ENCODE measurements at places on chromosomes 5 and 9.

DNA sequence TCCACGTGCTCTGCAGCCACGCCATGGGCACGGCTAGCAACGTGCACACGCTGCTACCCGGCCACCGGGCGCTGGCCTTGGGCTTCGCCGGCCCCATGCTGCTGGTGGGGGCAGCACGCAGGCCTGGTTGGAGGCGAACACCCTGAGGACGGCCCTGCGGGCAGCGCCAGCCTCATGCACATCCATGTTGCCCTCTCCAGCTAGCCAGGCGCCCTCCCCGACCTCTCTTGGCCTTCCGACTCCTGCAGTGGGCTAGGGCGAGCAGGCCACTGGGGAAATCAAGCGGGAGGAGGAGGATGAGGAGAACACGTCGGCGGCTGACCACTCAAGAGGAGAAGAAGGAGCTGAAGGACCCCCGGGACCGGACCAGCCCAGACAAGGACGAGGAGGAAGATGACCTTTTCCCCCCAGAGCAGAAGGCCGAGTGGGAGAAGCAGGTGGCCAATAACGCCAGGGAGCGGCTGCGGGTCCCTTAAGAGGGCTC, 73.3 kb downstream of the INSL6 start:
- DNase-seq: no peak

- DNase-seq: no peak
These were observed 24.8 kb downstream of the PTPN3 start for GRCh38 chr9:109473329-109473728.

DNA sequence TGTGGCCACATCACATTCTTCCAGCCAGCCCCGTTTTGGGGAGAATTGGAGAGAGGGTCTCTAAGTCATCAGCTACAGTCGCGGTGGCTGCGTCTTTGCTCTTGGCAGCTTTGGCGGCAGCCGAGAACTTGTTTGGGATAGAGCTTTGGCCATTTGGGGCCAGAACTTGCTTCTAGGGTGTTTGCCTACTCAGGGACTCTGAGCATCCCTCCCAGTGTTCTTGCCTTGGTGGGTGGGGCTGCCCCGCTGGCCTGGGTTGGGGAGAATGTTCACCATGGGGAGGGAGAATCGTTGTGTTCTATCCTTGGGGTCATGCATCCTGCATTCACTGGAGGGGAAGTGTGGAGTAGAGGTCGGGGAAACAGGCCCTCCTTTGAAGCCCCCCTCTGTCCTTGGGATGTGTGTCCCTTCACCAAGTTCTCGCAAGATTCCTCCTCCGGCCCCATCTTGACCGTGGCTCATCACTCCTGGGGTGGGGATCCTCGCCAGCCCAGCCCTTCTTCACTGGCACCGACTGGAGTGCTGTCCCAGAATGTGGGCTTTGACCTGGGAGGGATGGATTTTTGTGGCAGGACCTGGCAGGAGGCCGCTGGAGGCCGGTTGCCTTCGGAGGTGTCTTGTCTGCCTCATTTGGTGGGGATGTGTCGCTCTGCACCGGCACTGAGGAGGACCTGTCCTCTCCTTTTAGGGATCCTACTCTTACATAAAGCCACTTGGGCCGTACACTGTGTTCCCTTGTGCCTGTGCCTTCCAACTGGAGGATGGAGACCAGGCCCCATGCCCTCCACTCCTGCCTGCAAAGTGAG, 3.5 kb downstream of the PHF2 start:
- no peak for DNase-seq

- no peak for DNase-seq
These were observed 375.8 kb downstream of the SEMA5A start for GRCh38 chr5:9170026-9170425.

DNA sequence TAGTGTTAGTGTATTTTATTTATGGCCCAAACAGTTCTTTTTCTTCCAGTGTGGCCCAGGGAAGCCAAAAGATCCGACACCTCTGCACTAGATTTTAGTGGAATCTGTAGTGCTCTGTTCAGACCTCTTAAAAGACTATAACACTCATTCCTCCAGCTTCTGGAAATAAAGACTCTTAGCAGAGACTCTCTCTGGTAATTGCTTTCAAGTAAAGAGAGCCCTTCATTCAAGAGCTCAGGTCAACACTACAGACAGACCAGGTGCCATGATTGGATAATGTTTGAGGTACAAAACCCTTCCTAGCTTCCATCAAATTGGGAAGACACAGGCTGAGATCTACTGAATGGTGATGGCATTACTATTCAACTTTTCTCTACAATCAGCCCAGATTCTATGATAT, 255.8 kb downstream of the PRDM9 start:
- DNase-seq: no peak
